Stimulated activated CD4-positive, alpha-beta T cell treated with anti-CD3 and anti-CD28 coated beads, Interleukin-1b, Interleukin-23, amount 100 ng/mL, for 48 hours (primary cell): ENCODE measurements at places on chromosomes 3 and 15.

GRCh38 chr15:32952901-32953532 is 235.2 kb downstream of the GREM1 start:
- DNase-seq = no peak

GRCh38 chr15:74430510-74430951 is 3.2 kb downstream of the SEMA7A start:
- no peak for DNase-seq

DNA sequence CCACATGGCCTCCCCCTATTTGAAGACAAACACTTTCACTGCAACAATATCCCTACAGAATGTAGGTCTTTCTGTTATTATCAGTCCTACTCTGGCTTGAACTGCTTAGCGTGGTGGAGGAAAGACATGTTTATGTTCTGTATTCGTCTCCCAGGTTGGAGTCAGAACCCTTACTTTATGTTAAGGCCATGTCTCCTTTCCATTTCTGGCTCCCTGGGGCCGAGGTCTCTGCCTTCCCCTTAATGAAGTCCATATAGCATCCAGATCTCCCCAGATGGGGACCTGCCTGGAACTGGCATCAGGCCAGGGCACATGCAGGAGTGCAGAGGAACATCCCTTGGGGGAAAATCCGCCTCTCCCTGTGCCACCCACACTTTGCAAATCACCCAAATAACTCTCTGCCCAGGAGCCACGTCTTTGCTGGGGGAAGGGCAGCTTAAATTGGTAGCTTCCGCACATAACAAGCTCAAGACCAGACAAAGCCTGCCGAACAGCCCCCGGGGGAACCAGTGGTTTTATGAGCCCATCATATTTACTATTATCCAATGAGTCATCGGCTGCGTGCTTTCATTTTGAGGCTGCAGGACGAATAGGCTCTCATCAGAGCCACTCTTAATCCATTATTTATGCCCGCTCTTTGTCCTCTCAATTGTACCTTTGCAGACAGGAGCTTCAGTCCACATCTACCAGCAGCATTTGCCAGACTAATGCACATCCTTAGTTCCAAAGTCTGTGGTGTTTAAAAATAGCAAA is 237.0 kb downstream of the UACA start:
- no peak for DNase-seq

GRCh38 chr3:97967966-97968365 is 4.3 kb downstream of the RIOX2 start:
- DNase-seq = no peak

DNA sequence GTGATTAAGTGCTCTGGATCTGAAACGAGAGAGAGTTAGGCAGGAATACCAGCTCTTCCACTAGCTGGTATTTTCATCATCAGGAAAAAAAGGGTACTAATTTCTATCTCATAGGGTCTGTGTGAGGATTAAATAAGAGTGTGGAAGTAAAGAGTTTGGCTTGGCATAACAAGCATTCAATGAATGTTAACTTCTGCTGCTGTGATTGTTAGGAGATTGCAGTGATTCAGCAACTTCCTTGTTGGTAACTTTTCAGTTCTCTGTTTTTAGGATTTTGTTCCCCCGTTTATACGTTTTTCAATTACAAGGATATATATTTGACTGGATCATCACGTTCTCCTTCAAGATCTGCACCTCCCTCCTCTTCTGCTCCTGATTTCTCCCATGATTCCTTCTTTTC is 65.9 kb upstream of the MYO5C start:
- DNase-seq = no peak

GRCh38 chr15:90184786-90185704 is 16.1 kb upstream of the SEMA4B start:
- peak; percentile 42 for DNase-seq

DNA sequence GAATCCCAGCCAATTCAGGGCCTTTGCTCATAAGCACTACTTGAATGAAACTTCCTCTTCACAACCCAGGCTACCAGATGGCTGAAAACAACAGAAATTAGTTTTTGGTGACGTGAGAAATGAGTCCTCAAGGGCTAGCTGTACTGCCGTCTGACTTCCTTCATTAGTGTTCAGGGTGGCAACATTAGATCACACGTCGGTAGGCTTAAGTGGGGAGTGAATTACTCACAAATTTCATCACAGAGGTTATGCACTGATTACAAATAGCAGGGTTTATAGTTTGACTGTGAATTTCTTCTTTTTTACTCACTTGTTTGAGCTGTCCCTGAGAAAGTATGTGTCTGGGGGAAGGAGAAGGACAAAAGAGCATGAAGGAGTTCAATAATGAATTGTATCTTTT is 397.2 kb downstream of the GAP43 start:
- DNase-seq = no peak

- no peak for DNase-seq
These were observed 223.9 kb downstream of the UACA start for GRCh38 chr15:70539409-70539808.

- DNase-seq = no peak
These were observed 102.4 kb upstream of the LRIG1 start for GRCh38 chr3:66603151-66603611.

- DNase-seq = no peak
These were observed 229.5 kb downstream of the VPS13C start for GRCh38 chr15:61830536-61831330.

DNA sequence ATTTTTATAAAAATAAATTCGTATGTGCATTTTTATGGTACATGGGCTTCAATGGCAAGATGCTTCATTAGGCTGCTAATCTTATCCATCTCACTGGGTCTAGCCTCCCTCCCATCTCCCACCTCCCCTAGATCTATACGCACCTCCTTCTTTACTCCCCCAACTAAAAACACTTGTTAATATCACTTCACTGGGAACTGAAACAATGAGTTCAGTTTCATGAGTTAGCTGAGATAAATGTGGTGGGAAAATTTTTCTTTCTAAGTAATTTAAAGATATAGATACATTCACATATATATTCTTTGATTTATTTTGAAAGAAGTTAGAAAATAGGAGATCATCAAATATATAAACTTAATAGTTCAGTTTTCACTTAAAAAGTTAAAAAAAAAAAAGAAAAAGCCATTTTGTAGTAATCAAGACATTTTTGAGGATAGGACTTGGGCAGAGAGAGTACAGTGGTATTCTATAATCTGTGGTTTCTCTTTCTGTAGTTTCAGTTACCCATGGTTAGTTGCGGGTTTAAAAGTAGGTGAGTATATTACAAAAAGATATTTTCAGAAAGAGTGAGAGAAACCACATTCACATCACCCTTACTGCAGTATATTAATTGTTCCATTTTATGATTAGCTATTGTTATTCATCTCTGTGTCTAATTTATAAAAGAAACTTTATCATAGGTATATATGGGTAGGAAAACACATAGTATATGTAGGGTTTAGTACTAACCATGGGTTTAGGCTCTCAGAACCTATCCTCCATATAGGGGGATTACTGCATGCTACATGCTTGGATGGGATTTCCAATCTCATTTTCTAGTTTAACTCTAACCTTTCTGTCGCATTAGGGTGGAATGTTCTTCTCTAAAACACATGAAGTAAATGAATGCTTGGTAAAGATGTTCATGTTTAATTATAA is 316.0 kb upstream of the CBLB start:
- DNase-seq = no peak

GRCh38 chr3:14532691-14533456 is 7.3 kb downstream of the GRIP2 start:
- no peak for DNase-seq

GRCh38 chr3:16723978-16724377 is 118.8 kb upstream of the DAZL start:
- no peak for DNase-seq

DNA sequence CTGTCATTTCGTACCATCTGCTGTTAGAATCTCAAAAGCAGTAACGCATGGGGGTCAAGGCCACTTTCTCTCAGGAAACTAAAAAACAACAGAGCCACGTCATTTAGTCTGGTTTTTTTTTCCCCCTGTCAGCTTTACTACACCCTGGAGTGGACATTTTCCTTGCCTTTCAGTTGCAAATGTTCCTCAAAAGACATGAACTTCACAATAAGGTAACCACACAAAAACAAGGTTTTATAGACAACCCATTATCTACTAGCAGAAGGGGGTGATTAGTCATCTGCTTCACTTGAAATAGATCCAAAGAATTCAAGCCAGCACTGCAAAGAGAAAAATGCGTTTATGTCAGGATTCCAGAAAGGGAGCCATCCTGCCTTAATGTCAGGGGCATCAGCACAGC is 171.8 kb upstream of the CDIN1 start:
- no peak for DNase-seq

DNA sequence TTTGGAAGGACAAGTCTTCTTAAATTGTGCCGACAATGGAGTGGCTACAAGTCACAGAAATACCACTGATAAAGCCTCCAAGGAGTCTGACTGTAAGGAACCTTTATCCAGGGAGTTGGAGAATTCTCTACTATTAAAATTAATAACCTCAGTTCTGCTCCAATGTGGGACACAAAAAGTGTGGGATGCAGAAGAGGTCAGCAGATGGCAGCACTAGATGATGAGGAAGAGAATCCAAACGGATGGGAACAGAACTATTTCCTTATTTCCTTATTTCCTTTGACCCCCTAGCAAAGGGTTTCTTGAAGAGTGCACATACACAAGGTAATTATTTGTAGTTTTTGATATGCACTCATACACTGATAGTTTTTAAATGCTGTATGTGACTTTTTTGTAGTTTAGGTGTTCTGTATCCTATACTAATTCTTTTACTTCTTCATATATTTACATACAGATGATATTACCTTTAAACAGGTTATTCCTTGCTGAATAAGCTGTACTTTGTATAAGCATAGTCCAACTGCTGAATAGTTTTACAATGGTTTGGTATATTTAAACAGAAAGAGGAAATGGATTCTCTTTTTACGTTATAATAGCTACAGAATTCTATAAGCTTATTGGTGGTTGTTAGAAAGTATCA is 25.6 kb upstream of the NLGN1 start:
- no peak for DNase-seq

DNA sequence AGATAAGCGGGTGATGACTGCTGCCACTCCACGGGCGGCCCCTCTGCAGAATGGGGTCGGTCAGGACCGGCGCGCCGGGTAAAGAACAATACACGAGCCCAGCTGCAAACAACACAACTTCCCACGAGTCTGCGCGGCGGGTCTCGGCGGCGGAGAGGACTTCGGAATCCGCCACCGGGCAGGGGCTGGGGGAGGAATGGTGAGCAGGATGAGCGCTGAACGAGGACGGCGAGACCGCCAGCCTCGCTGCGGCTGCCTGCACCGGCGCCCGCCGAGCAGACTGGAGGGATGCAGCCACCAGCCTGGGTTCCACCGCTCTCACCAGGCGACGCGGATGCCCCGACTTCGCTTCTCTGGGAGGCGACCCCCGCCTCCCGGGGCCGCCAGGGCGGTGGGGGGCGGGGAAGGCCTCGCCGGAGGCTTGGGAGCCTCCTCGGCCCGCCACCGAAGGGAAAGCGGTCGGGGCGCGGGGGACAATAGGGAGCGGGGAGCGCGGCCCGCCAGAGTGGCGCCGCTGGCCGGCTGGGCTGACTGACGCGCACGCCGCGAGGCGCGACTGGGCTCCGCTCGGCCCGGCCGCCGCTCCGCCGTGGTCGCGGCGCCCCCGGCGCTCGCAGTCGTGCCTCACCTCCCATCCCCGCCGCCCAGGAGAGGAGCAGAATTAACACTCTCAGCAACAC is 515 bp downstream of the ADAM10 start:
- DNase-seq = peak; percentile 28

GRCh38 chr3:27578032-27578431 is 93.8 kb upstream of the SLC4A7 start:
- no peak for DNase-seq

DNA sequence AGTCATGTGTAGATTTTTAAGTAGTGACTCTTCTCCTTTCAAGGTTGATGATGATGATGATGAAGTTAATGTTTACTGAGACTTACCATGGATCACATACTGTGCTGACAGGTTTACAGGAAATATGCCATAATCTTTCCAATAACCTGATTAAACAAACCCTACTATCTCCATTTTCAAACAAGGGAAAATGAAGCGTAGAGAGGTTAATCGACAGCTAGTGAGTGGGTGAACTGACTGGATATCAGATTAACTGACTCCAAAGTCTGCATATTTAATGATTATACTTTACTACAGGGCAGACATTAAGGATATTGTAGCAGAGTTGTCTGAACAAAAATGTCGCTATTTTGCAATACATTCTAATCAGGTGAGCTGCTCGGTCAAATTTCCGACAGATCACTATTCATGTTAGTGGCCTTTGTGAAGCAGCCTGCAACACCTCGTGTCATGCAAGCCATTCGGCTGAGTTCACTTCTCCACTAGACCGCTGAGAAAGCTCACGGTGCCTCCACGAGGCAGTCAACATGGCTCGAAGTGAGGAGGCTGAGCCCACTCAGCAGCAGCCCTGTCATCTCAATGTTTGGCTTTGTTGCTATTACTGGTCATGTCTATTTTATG is 264.2 kb downstream of the NFKBIZ start:
- no peak for DNase-seq

DNA sequence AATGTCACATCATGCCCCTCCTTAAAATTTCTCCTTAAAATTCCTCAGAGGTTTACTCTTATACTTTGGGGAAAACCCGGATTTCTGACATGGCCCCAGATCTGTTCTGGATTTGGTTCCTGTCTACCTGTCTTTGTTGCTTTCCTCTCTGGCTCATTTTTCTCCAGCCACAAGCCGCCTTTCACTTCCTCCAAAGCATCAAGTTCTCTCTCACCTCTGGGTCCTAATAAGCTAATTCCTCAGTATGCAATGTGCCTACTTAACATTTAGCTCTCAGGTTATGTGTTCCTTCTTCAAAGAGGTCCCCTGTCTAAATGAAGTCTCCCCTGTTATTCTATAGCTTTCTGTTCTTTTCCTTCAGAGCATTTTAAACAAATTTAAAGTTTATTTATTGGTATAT is 16.1 kb downstream of the HMG20A start:
- no peak for DNase-seq

DNA sequence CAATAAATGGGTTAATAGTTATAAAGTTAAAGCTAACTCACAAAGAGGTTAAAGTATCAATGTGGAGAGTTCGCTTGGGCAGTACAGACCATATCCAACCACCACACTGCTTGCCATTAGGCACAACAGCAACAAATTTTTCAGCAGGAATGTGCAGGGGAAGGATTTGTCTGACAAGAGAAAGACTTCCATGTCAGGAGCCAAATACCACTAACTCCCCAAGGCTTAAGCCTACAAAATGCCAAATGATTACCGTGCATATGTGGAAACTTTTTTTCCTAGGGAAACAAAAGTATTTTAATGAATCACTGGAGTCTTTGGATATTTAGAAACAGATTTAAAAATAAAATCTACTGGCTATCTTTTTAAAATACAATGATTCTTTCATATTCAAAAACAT is 8.1 kb downstream of the VGLL3 start:
- no peak for DNase-seq

DNA sequence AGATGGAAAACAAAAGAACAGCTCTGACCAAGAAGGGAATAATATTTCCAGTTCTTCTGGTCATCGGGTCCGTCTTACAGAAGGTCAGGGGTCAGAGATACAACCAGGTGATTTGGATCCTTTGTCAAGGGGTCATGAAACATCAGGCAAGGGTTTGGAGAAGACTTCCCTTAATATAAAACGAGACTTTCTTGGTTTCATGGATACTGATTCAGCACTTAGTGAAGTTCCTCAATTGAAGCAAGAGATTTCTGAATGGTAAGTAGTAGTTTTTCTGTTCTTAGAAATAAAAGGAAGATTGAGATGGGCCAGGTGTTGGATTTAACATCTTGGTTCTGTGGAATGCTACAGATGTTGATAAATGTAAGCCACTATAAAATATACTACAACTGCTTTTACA is 9.5 kb downstream of the MGA start:
- no peak for DNase-seq
